ENCODE measurements at places on chromosomes 12 and 14. TPM values are rescaled to one million over a fixed set of nuclear protein-coding genes. Genes with fewer than 3 reads are reported as not detected.

TMPRSS12 gene
- polyA plus RNA-seq = not detected

KRT79 gene
- polyA plus RNA-seq = not detected

PLXNC1 gene
- polyA plus RNA-seq = 0.03 TPM

GRCh38 chr12:120710805-120711296 is 593 bp downstream of the UNC119B start:
- no peak for DNase-seq

DNA sequence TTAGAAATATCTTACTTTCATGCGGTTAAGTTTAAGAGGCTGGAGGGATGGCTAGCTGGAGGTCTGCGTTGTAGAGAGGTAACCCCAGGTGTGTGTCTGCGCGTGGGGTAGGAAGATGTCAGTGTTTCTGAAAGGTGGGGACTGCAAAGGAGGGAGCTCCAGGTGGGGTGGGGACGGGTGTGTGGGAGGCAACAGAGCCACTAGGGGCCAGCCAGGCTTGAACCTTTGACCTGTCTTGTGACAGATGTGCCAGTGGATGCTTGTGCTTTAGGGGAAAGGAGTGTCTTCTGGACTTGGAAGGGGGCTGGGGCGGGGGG is 841 bp downstream of the GLI1 start:
- no peak for DNase-seq

- no peak for DNase-seq
These were observed 223.8 kb upstream of the FSCB start for GRCh38 chr14:44730860-44731259.

GRCh38 chr12:69052613-69053408 is 119.8 kb upstream of the CPM start:
- peak; percentile 75 for DNase-seq

GRCh38 chr14:104219731-104220214 is 81.4 kb downstream of the KIF26A start:
- DNase-seq = no peak

DNA sequence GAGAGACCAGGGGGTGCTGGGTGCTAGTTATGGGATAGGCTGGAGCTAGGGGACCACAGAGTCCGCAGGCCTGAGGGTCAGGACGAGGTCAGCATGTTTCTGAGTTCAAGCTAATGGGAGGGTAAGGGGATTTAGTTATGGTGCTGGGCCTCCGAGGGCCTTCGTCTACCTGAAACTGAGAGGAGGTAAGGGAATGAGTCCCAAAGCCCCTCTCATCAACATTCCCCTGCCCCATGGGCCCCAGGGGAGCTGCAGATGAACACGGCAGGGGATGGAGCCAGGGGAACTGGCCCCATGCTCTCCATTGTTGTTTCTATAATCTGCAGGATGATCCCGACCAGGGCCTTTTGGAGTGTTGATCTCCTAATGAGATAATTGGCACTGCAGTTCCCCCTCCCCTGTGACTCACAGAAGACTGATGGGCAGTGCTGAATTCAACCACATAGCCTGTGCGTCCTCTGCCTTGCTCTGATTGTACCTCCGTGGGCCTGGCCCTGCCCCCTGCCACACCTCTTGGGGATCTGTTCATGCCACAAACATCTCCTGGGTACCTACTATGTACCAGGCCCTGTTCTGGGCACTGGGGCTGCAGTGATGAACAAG is 21.4 kb downstream of the FAIM2 start:
- DNase-seq = no peak

All from foreskin keratinocyte (primary cell).